ENCODE measurements at places on chromosomes 2 and 18. TPM values are rescaled to one million over a fixed set of nuclear protein-coding genes. Genes with fewer than 3 reads are reported as not detected.
A peak's percentile ranks its signal among the peaks of the same experiment; 100 is the strongest.

The ABCG8 gene
- not detected for total RNA-seq

The DSG1 gene
- not detected for total RNA-seq

- no peaks in the 10 kb centered on the region for H3K36me3 ChIP-seq
- no peak within 1 kb of the TSS for H3K27ac ChIP-seq
- peak within 1 kb of the TSS; percentile 75 for H3K4me3 ChIP-seq
- H3K27me3 ChIP-seq: peaks cover 47% of the 10 kb centered on the region
- DNase-seq: peak; percentile 24
- peaks cover 13% of the 10 kb centered on the region for H3K4me1 ChIP-seq
Measured at GRCh38 chr18:57803103-57803969, at the start of gene ATP8B1. ATP8B1 (minus strand) TSS chr18:57803315; CDS start chr18:57731807, 71,508 bp downstream.

DNA sequence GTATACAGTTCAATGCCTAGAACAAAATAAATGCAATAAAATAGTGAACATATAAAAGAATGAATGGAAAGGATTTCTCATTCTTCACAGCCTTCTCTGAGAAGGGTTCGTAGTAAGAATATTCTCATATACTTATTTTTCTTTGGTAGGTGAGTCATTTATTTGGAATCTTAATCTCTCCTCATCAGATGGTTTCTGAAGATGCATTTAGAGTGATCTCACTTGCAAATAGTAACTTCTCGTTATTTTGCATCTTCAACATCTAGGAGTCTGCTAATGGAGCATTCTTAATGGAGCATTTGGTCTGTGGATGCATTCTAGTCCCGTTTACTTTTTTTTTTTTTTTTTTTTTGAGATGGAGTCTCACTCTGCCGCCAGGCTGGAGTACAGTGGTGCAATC, 3.9 kb downstream of the UBXN4 start:
- no peaks in the 10 kb centered on the region for H3K27me3 ChIP-seq
- H3K27ac ChIP-seq: no peak overlapping the region
- peaks cover 43% of the 10 kb centered on the region for H3K4me1 ChIP-seq

GRCh38 chr2:182907081-182907830, 40.8 kb upstream of the FRZB start:
- H3K36me3 ChIP-seq: no peaks in the 10 kb centered on the region
- DNase-seq: no peak
- H3K27me3 ChIP-seq: no peaks in the 10 kb centered on the region
- no peak overlapping the region for H3K4me3 ChIP-seq
- H3K4me1 ChIP-seq: no peaks in the 10 kb centered on the region
- H3K27ac ChIP-seq: no peak overlapping the region

- H3K27me3 ChIP-seq: no peaks in the 10 kb centered on the region
- no peak for DNase-seq
- H3K36me3 ChIP-seq: peaks cover 26% of the 10 kb centered on the region
Measured at GRCh38 chr2:191187105-191187829, 36.5 kb upstream of the STAT4 start.

DNA sequence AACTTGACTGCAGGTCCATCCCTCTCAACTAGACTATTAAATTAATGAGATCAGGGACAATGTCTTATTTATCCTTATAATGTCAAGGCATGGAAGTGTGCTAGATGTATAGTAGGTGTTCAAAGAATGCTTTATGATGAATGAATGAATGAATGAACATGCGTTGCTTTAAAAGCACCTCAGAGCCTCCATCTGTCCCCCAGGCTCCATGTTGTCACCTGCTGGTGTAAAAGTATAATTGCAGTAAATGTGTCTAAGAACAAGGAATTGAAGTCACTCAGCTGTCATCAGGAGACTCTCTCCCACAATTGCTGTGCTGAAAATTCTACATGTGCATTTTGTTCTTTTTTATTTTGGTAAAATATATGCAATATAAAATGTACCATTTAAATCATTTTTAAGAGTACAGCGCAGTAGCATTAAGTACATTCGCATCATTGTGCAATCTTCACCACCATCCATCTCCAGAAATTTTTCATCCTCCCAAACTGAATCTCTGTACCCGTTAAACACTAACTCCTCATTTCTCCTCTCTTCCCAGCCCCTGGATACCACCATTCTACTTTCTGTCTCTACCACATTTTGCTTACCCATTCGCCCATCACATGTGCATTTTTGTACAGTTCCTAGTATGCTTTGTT, 52.6 kb downstream of the GNAL start:
- no peaks in the 10 kb centered on the region for H3K36me3 ChIP-seq
- H3K27ac ChIP-seq: no peak overlapping the region
- H3K4me1 ChIP-seq: no peaks in the 10 kb centered on the region
- H3K4me3 ChIP-seq: no peak overlapping the region

- H3K36me3 ChIP-seq: no peaks in the 10 kb centered on the region
- H3K4me1 ChIP-seq: peaks cover 18% of the 10 kb centered on the region
- no peaks in the 10 kb centered on the region for H3K27me3 ChIP-seq
Measured at GRCh38 chr2:199979398-199979797, 24.0 kb downstream of the MAIP1 start.

DNA sequence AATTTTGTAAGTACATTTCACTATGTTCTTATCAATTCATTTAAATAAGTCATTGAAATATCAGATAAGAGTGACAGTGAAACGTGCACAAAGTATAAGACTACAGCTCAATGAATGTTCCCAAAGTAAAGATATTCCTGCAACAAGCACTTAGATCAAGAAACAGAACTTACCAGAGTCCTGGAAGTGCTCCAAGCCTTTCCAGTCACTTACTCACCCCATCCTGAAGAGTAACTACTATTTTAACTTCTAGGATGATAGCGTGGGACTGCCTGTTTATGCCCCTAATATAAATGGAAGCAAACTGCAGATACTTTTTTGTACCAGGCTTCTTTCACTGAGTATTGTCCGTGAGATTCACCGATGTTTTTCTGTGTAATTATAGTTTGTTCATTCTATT, 768.9 kb downstream of the SLC4A3 start:
- H3K27me3 ChIP-seq: no peaks in the 10 kb centered on the region
- no peak overlapping the region for H3K4me3 ChIP-seq
- no peaks in the 10 kb centered on the region for H3K36me3 ChIP-seq
- H3K4me1 ChIP-seq: no peaks in the 10 kb centered on the region
- DNase-seq: no peak
- H3K27ac ChIP-seq: no peak overlapping the region

DNA sequence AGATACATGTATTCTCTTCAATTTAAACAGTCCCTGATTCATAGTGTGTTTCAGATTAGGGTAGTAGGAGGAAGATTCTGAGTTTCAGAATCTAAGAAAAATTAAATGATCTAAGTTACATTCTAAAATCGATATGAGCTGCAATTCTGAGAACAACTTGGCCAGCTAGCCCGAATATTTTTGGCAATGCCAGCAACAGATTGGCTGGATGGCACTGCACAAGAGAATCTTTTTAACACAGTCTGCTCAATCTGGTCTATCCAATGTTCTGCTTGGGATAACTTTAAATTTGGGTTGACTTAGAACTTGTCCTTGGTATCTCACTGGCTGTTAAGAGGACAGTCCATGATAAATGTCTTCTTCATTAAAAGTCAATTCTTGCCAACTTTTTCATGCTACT, 853.9 kb downstream of the NRXN1 start:
- H3K4me3 ChIP-seq: no peak overlapping the region
- H3K27ac ChIP-seq: no peak overlapping the region
- DNase-seq: no peak
- H3K27me3 ChIP-seq: no peaks in the 10 kb centered on the region

- no peak overlapping the region for H3K27ac ChIP-seq
- H3K27me3 ChIP-seq: no peaks in the 10 kb centered on the region
- no peak overlapping the region for H3K4me3 ChIP-seq
- no peaks in the 10 kb centered on the region for H3K36me3 ChIP-seq
- no peak for DNase-seq
Measured at GRCh38 chr2:3633089-3633981, 24.7 kb upstream of the ALLC start.

- peaks cover 12% of the 10 kb centered on the region for H3K27me3 ChIP-seq
- no peak for DNase-seq
- no peaks in the 10 kb centered on the region for H3K4me1 ChIP-seq
- no peak overlapping the region for H3K4me3 ChIP-seq
- H3K27ac ChIP-seq: no peak overlapping the region
- H3K36me3 ChIP-seq: no peaks in the 10 kb centered on the region
Measured at GRCh38 chr2:236501531-236501930, 68.1 kb upstream of the ACKR3 start.

- no peaks in the 10 kb centered on the region for H3K27me3 ChIP-seq
- peak within 1 kb of the TSS; percentile 55 for H3K27ac ChIP-seq
- DNase-seq: peak; percentile 80
- peak within 1 kb of the TSS; percentile 7 for H3K4me3 ChIP-seq
Measured at GRCh38 chr2:96138179-96139145, at the start of gene ASTL. ASTL (minus strand) TSS chr2:96138502; CDS start chr2:96138436, 66 bp downstream.
